ENCODE measurements at places on chromosomes 1 and 21. TPM values are rescaled to one million over a fixed set of nuclear protein-coding genes. Genes with fewer than 3 reads are reported as not detected.

The TRPM2 gene
- total RNA-seq, result 0.37 TPM

The ADGRL2 gene
- 0.11 TPM for total RNA-seq

The RERE gene
- total RNA-seq, result 20.0 TPM

The PALMD gene
- 0.40 TPM for total RNA-seq

The HORMAD1 gene
- 12.5 TPM for total RNA-seq

- no peak for DNase-seq
Measured at GRCh38 chr21:44934797-44935532, 4.9 kb upstream of the SLX9 start.

DNA sequence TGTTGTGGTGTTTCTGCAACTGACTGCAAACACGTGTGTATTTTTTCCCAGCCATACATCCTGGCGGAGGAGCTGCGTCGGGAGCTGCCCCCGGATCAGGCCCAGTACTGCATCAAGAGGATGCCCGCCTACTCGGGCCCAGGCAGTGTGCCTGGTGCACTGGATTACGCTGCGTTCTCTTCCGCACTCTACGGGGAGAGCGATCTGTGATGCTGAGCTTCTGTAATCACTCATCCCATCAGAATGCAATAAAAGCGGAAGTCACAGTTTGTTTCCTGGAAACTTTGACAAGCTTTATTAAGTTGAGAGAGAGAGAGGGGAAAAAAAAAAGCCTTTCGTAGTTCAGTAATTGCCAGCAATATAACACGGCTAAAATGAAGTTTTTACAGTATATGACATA lies 32.7 kb upstream of the MTR start:
- no peak for DNase-seq

- peak; percentile 16 for DNase-seq
Measured at GRCh38 chr1:14366091-14367018, 232.1 kb upstream of the KAZN start.

DNA sequence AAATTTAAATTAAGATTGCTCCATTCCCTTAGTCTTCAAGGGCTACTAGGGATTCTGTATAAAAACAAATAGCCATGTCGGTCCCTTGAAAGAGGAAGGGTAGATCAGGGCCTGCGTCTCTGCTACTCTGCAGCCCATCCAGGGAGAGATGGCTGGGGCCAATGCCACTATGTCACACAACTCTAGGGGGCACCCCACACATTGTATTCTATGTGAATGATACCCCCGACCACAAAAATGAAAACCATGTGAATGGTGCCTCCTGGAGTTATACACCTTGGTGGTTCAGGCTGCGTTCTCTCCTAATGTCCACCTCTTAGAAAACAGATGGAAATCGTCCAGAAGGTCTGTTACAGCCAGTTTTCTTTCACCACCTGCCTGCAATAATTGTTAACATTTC lies 18.0 kb downstream of the PIK3C2B start:
- DNase-seq, result no peak

DNA sequence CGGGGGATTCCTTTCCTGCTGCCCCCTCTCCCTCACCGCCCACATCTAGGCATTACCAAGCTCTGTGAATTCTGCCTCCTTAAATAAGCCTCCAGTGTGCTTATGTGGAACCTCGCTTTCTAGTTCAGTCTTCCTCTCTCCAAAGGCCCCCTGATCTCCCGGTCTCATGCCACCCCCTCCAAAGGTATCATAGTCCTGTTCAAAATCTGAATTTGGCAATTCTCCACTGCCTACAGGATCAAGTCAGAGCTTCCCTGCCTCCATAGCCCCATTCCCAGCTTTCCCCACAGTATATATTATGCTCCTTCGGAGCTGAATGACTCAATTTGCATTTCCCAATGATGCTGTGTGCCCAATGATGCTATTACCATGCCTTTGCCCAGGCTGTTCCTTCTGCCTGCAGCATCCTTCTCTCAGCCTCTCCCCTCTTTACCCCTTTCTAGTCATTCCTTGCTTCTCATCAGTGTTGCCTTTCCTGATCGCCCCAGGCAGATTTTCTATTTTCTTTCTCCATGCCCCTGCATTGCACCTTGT lies 1.7 kb downstream of the AZIN2 start:
- DNase-seq, result no peak

DNA sequence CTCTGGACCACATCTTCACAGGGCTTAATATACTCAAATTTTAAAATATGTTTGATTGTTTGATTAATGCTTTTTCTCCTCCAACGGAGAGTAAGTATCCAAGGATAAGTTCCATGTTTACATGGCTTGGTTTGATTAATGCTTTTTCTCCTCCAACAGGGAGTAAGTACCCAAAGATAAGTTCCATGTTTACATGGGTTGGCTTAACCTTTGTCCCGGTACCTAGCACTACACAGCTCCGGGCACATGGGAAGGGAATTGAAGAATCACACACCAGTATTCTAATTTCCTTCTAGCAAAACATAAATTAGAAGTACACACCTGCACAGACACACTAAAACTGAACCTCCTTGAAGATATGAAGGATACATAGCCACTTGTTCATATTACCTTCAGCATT lies 77.5 kb downstream of the ARID4B start:
- no peak for DNase-seq

DNA sequence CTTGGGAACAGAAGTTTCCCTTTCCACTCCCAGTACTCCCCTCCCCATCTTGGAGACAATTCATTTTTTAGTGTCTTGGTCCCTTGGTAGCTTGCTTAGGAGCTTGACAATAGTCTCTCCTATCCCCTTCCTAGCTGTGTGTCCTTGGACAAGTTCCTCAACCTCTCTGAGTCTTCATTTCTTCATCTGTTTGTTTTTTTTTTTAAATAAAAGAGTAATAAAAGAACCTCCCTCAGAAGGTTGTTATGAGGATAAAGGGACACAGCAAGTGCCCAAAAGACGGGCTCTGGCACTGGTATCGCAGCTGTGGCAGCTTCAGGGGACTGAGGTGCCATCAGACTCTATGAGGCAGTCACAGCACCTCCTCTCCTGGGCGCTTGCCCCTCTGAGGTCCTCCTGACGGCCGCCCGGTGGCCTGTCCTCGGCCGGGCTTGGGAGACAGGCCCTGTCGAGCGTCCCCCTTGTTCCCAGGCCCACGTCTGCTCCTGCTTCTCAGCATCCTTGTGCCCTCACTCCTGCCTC lies 689.2 kb downstream of the MATN1 start:
- DNase-seq, result no peak

GRCh38 chr21:45440736-45441350 lies 35.9 kb downstream of the COL18A1 start:
- no peak for DNase-seq

- DNase-seq, result no peak
Measured at GRCh38 chr1:109733236-109733870, 7.5 kb downstream of the GSTM3 start.

GRCh38 chr1:208577381-208577905 lies 333.3 kb upstream of the PLXNA2 start:
- no peak for DNase-seq

All from SK-MEL-5 (cell line).